ENCODE measurements at places on chromosomes 3 and 15.
A peak's percentile ranks its signal among the peaks of the same experiment; 100 is the strongest.

DNA sequence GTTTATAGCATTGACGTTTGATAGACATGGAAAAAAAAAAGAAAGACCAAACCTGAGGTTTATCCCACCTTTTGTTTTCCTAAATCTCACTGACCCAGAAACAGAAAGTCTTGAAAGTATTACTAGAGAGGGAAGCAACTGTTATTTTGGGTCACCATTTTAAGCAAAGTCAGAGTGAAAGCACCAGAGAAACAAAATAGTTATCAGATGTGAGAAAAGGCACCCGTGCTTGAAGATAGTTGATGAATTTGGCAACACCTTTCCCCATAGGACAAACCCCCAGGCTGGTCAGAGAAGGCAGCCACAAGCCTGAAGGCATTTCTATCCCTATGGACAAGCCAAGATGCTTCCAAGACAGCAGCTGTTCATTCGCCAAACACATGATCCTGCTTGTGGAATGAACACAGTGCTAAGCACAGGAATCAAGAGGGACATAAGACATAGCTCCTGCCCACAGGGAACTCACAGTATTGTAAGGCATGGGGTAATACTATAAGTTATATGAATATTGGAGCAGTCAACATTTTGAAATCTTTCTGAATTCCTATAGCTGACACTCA lies 170.9 kb downstream of the ERC2 start:
- no peak for DNase-seq

DNA sequence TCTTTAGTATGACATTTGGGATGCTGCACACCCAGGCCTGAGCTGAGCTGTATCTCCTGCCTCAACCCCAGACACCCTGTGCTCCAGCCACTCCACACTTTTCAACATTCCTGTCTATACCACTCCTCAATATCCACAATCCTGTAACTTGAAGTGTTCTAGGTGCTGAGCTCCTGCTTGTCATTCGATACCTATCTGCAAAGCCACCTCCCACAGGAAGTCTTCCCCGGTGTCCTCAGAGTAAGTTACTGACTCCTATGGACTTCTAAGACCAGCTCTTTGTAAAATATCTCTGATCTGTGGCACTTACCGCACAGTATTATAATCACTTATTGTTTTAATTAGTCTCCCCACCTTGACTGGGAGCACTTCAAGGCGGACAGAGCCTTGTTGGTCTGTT lies 1.2 kb upstream of the CAV3 start:
- DNase-seq = no peak

DNA sequence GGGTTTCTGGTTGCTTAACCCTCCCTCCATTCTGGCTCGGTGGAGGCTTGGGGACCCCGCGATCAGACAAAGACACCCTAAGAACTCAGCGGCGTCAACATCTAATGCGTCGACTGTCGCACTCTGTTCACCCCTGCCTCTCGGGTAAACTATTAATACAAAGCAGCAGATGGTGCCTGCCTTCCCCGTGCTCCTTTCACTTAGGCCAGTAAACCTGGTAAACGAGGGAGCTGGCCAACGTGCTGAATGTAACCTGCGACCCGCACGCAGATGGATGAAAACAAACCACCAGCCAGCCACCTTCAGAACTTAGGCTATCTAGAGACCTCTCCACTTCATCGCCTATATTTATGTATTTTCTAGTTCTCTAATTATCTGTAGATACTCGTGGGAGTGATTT lies 848 bp upstream of the CADPS start:
- DNase-seq = peak; percentile 38

DNA sequence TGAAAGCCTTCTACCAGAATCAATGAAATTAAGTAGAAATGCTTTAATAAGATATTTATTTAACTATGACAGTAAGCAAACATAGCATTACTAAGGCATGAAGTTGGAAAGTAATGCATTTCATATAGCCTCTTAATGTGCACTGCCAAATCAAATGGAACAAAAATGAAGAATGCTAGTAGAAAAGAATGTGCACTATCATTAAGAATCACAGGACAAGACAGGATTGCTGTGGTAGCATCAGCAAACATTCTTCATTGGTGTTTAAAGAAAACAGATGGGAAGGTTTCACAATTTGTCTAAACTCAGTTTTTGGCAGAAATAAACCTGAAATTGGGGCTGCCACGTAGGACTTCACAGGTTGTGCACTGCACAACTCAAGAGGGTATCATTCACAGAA lies 168.9 kb downstream of the CNTN3 start:
- DNase-seq = no peak

- no peak for DNase-seq
Observed at GRCh38 chr3:188156056-188156455, 2.1 kb downstream of the LPP start.

GRCh38 chr3:69488026-69488425 lies 102.1 kb upstream of the FRMD4B start:
- DNase-seq = no peak

DNA sequence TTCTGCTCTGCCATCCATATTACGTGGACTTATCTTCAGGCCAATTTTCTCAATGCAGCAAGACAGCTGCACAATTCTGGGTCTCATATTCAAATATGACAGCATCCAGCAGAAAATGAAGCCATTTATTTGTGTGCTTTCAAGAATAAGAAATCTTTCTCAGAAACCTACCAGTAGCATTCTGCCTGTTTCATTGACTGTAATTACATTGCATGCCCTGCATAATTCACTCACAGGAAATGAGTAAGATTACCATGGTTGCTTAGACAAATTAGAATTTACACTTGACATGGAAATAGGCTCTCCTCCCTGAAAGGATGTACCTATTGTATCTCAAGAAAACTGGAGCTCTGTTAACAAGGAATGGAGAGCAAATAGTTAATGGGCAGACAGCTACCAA lies 346.6 kb upstream of the DCBLD2 start:
- no peak for DNase-seq

DNA sequence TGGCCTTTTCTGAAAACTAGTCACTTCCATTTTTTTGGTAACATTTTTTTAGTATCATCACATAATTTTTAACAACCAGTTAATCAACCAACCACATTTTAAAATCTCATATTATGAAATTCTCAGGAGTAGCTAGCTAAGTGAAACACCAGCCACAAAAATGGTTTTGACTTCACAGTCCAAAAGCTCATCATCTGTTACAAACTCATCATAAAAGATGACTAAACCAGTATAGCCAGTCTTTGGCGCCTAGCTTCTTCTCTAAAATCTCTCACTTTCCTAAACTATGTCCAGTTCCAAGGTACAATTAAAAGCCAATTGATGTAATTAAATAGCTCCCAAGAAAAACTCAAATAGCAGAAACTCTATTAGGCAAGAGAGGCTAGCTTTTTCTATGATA lies 88.2 kb upstream of the ZNF385D start:
- DNase-seq = no peak

DNA sequence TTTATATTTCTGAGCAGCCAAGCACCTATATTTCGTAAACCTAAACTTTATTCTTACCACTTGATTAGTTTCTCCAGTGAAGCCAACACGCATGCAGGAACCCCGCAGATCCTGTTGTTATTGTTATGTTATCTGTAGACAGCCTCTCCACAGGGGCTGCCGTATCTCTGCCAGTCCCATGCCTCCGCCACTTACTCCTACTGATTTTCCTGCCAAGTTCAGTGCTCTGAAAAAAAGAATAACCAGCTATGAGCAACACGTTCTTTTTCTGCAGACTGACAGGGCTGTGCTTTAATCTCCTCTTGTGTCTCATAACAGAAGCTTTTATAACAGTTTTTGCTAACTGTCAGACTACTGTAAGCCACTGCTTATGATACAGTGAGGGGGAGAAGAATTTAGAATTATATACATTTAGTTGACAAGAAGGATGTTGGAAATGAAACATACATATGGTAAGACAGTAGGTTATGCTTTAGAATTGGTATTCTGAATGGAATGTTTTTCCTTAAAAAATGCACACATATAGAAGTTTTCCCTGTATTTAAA lies 347.4 kb downstream of the SI start:
- no peak for DNase-seq

DNA sequence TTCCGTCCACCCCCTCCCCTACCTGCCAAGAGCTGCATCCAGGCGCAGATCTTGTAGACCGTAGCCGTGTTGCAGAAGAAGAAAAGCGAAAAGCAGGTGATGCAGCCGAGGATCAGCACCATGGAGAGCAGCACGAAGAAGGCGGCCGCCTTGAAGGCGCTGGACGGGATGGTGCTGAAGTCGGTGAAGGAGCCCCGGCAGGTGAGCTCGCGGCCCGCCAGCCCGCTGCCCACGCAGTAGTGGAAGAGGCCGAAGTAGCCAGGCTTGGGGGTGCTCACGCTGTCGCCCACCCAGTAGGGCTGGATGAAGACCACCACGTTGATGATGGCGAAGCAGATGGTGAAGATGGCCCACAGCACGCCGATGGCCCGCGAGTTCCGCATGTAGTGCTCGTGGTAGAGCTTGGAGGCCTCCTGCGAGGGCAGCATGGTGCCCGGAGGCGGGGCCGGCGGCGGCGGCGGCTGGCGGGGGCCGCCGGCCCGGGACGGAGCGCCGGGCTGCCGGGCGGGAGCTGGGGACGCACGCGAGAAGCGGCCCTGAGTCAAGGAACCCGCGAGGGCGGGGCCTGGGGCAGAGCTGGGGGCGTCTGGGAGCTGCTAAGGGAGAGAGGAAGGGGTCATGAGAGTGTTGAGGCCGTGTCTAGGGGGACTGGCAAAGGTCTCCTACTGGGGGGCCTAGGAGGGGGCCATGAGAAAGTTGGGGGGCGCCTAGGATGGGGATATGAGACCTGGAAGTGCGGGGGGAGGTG lies 1.2 kb downstream of the LHFPL4 start:
- DNase-seq = peak; percentile 41

DNA sequence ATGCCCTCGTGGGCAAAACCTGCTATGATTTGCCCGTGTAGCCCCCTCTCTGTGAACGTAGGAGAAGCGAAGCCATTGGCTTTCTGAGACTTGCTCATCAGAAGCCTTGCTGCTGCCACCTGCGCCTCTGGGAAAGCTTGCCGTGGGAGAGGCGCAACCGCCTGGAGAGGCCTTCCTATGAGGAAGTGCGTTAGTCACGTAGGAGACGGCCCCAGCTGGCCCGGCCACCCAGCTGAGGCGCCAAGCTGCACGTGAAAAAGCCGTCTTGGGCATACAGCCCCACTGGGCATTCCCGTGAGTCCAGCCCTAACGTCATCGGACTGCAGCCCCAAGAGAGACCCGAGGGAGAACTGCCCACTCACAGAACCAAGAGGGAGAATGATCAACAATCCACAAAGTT lies 49.1 kb upstream of the TJP1 start:
- no peak for DNase-seq

DNA sequence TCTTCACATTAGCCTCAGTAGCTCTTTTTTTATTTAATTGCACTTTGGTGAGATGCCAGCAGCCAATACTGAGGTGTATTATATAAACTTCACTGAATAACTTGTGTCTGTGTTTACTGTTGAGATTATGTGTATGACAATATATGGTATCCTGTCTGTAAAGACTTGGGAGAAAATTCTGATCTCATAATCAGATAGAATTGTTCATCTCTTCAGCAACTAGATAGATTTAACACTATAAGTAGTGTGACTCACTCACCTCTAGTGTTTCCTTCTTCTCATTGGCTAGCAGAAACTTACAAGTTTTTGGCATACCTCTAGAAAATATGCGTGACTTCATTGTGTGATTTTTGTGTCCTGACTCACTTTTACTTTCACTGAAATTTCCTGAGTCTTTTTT lies 67.6 kb upstream of the TGFBR2 start:
- peak; percentile 75 for DNase-seq

Data from RWPE1 (cell line).